ENCODE measurements at places on chromosomes 7 and 10. TPM values are rescaled to one million over a fixed set of nuclear protein-coding genes. Genes with fewer than 3 reads are reported as not detected.

The NME8 gene
- not detected for total RNA-seq

The FOXL3 gene
- not detected for total RNA-seq

The FKBP6 gene
- not detected for total RNA-seq

The HELLS gene
- total RNA-seq, result 28.7 TPM

The OR13A1 gene
- not detected for total RNA-seq

The WDR86 gene
- 19.6 TPM for total RNA-seq

The ELN gene
- not detected for total RNA-seq

The CPA5 gene
- not detected for total RNA-seq

The INMT gene
- not detected for total RNA-seq

The LIPF gene
- total RNA-seq, result not detected

The TNKS2 gene
- 58.1 TPM for total RNA-seq

The CALHM3 gene
- total RNA-seq, result not detected

The ZDHHC6 gene
- 21.8 TPM for total RNA-seq

The OR2A1 gene
- not detected for total RNA-seq

The CCDC6 gene
- total RNA-seq, result 42.8 TPM

The SORCS3 gene
- 1.2 TPM for total RNA-seq

The ANKRD61 gene
- total RNA-seq, result not detected

The HMX2 gene
- total RNA-seq, result 0.34 TPM

The CLDN4 gene
- total RNA-seq, result 892 TPM

The GSTO2 gene
- 22.0 TPM for total RNA-seq

The ASB10 gene
- not detected for total RNA-seq

The TSPAN15 gene
- total RNA-seq, result 22.4 TPM

The ACTL6B gene
- total RNA-seq, result not detected

The LOXL4 gene
- 5.7 TPM for total RNA-seq

The PALS2 gene
- total RNA-seq, result 8.0 TPM

Data from kidney epithelial cell (primary cell).